ENCODE measurements at places on chromosomes 12 and 14.

- H3K36me3 ChIP-seq: no peaks in the 10 kb centered on the region
- H3K27ac ChIP-seq: no peak overlapping the region
- DNase-seq: peak; percentile 55
- no peaks in the 10 kb centered on the region for H3K27me3 ChIP-seq
- H3K4me1 ChIP-seq: no peaks in the 10 kb centered on the region
These were observed 130.7 kb downstream of the TSPAN9 start for GRCh38 chr12:3207858-3208257.

- H3K27ac ChIP-seq: no peak overlapping the region
- H3K4me3 ChIP-seq: no peak overlapping the region
- DNase-seq: no peak
- peaks cover 9% of the 10 kb centered on the region for H3K4me1 ChIP-seq
- no peaks in the 10 kb centered on the region for H3K27me3 ChIP-seq
These were observed 65.0 kb upstream of the FGD4 start for GRCh38 chr12:32334371-32334777.

DNA sequence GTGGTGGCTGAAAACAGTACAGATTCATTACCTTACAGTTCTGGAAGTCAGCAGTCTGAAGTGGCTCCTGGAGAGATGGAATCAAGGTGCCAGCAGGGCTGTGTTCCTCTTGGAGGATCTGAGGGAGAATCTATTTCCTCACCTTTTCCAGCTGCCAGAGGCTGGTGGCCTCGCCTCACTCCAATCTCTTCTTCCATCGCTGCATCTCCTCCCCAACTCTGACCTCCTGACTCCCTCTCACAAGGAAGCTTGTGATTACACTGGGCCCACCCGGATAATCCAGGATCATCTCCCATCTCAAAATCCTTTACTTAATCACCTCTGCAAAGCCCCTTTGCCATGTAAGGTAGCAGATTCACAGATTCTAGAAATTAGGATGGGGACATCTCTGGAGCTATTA, 11.4 kb upstream of the NCOR2 start:
- no peak overlapping the region for H3K4me3 ChIP-seq
- no peaks in the 10 kb centered on the region for H3K36me3 ChIP-seq
- no peak overlapping the region for H3K27ac ChIP-seq
- no peak for DNase-seq

DNA sequence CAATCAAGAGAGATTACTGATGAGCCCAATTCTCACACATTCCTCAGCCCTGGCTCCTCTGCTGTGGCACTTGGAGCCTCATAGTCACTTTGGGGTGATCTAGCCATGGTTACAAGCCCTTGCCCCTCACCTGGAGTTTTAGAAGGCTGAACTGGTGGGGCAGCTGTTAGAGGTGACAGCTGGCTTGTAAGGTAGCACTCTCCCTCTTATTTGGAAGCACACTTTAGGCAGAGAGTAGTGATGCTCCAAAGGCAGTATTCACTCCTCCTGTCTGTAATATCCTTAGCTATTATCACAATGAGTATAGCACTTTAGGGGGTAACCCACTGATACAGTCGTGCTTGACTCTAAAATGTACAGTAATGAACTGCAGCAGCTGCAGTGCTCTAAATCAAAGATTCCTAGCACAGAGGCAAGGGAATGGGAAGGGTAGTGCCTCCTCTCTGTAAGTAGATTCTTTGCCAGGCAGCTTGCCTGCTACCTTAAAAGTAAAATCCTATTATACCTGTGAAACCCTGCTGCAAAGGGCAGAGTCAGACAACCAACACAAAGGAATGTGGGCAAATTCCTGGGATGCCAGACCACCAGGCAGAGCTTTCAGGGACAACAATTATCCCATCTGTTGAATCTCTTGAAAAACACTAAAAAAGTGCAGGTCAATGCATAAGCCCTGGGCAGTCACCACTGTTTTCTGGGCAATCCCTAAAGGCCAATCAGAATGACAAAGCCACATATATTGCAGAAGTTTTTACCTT, 336.3 kb downstream of the NOVA1 start:
- no peak for DNase-seq
- no peak overlapping the region for H3K4me3 ChIP-seq
- no peaks in the 10 kb centered on the region for H3K27me3 ChIP-seq
- no peaks in the 10 kb centered on the region for H3K36me3 ChIP-seq
- no peak overlapping the region for H3K27ac ChIP-seq

DNA sequence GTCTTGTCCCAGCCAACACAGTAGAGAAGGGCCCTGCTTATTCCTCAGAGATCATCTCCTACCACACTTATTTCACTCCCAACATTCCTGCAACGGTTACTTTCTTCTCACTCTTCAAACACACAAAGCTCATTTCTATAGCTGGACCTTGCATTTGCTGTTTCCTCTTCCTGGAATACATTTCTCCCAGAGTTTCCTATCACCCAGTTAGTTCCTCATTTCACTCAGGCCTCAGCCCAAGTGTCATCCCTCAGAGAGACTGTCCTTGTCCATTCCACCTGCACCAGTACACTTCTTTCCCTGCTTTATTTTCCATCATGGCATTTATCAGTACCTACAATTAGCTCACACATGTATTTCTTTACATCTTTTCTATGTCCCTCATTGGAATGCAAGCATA, 14.7 kb upstream of the STK38L start:
- H3K4me3 ChIP-seq: no peak overlapping the region
- H3K27me3 ChIP-seq: no peaks in the 10 kb centered on the region
- H3K27ac ChIP-seq: no peak overlapping the region
- H3K4me1 ChIP-seq: 0 out of 2 replicates have a peak, but pooled peaks cover 3% of the 10 kb centered on the region

- no peaks in the 10 kb centered on the region for H3K36me3 ChIP-seq
- peaks cover 11% of the 10 kb centered on the region for H3K4me1 ChIP-seq
- no peak for DNase-seq
- H3K27me3 ChIP-seq: no peaks in the 10 kb centered on the region
- peak overlapping the region; percentile 47 for H3K27ac ChIP-seq
These were observed 1.9 kb downstream of the TGFB3 start for GRCh38 chr14:75979648-75980565.

All from Caco-2 (cell line).